ENCODE measurements at places on chromosomes 11 and 22.
A peak's percentile ranks its signal among the peaks of the same experiment; 100 is the strongest.

DNA sequence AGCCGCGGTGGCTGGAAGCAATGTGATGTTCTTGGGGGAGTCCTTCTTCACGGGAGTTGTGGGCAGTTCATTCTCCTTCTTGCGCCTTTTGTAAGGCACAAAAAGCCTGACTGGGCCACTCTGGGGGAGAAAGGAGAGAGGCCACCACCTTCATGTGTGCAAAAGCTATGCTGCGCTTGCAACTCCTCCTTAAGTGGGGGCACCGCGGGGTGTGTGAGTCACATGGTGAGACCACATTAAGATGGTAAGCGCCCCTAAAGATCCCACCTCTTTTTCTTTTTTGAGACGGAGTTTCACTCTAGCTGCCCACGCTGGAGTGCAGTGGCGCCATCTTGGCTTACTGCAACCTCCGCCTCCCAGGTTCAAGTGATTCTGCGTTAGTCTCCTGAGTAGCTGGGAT is 14.1 kb downstream of the DEAF1 start:
- DNase-seq, result no peak

DNA sequence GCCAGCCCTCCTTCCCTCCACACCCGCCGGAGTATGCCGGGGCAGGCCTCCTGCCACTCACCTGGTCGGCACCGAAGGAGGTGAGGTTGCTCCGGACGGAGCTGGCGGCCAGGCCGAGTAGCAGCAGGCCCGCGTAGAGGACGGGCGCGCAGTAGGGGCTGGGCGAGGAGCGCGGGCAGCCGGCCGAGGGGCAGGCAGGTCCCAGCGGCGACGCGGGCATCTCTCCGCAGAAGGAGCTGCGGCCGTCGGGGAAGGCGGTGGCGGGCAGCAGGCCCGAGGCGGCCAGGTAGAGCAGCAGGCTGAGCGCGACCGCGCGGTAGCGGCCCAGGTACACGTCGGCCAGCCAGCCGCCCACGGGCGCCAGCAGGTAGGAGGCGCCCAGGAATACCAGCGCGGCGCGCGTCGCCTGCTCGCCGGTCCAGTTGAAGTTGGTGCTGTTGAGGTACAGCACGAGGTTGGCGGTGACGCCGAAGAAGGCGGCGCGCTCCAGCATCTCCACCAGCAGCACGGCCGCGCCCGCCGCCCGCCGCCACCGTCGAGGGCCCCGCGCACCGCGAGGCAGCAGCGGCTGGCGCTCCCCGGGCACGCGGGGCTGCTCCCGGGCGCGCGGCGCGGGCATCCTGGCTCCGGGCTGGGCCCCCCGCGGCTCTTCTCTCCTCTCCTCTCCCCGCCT is 907 bp downstream of the SLC15A3 start:
- DNase-seq, result peak; percentile 9

DNA sequence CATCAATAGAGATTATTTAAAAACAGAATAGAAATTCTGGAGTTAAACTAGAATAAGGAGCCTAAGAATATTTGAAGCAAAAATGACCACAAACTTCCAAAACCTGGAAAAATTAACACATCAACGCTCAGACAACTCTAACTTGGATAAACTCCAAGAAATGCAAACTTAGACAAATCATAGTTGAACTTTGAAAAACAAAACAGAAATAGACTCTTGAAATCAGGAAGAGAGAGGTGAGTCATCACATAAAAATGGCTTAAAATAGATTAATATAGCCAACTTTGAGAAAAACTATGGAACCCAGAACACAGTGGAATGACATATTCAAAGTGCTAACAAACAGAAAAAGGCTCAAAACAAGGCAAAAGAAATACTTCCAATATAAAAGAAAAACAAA is 974.2 kb downstream of the JRKL start:
- DNase-seq, result no peak

GRCh38 chr22:38788846-38789245 is 5.1 kb downstream of the DNAL4 start:
- DNase-seq, result no peak

DNA sequence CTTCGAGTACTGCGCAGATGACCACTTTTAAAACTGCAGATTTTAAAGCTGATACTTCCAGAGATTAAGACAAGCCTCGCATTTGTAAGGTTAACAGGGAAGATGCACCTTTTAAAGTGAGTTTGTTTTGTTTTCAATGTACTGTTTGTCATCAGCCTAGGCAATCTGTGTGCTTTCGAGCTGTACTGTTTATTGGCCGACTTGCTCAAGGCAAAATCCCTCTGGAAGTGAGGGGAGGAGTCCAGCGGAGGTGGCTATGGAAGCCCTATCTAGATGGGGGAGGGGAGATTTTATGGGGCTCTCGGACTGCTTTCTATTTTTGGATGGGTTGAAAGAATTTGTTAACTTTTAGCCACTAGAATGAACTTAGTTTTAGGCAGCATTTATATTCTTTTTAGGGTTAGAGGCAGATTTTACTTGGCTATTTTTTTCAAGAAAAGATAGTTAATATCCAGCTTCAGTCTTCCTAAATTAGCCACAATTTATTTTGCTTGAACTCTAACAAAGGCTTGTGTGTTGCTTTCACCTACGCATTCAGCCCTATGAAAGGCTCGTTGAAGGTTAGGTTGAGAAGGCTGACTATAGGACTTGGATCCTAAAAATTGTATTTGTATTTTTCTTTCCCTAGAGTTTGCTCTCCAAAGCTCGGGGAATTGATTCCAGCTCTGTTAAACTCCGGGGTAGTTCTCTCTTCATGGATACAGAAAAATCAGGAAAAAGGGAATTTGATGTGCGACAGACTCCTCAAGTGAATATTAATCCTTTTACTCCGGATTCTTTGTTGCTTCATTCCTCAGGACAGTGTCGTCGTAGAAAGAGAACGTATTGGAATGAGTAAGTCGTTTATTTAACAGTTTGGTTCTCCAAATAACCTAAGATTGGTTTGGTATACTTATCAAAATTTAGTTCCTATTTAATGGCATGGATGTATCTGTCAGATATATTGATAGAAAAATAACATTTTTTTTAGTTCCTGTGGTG is 2.1 kb downstream of the WEE1 start:
- no peak for DNase-seq

GRCh38 chr22:43098356-43098755 is 9.2 kb upstream of the TTLL1 start:
- no peak for DNase-seq

DNA sequence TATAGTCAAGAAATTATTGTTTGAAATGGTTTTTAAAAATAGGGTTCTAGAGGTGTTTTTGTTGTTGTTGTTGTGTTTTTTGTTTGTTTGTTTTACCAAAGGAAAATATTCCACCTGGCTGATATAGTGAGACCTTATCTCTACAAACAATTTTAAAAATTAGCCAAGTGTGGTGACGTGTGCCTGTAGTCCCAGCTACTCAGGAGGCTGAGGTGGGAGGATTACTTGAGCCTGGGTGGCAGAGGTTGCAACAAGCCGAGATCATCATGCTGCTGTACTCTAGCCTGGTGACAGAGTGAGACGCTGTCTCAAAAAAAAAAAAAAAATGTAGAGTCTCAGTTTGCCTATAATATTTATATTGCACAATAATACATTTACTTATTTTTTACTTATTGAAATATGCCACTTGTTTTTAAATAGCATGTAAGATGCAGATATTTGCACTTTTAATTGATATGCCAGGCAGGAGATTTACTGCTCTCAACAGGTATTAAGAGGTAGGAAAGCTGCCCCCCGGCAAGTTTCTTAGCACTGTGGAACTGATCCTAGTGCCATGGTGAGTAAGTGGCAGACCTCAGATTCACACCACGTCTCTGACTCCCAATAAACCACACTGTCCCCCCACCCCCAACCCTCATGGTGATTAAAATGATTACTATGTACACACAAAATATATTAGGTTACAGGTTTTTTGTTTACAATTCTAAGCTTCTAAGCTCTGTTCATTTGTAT is 157.4 kb downstream of the TEAD1 start:
- no peak for DNase-seq

- DNase-seq, result no peak
Measured at GRCh38 chr22:46239261-46240048, 10.6 kb downstream of the CDPF1 start.

DNA sequence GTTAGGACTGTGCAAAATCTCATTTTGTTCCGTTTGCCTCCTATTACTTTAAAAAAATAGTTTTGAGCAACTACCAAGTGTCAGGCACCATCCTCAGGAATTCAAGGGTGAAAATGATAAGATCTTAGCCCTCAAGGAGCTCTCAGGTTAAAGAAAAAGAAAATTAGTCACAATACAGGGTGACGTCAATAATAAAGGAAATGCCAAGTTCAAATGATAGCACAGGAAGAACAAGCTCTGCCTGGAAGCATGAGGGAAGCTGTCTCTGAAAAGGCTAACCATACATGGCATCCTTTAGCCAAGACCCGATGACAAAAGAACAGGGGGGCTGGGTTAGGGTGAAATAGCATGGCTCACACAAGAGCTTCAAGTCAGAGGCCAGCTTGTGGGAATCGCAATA is 11.1 kb upstream of the MPZL2 start:
- no peak for DNase-seq

DNA sequence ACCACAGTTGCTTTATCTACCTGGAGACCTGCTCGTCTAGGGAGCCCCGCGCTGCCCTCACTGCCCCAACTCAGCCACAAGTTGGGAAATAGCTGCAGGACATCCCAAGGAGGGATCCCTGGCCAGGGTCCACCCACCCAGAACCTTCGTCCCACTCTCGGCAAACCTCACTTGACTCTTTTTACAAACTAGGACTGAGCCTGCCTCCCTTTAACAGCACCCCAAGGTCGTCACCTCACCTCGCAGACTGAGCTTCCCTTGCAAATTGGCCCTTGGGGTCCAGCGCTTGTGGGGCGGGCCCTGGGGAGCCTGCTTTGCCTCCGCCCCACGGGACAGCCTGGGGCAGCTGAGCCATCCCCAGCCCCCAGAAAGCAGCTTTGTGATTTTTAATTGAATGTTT is 1505.8 kb downstream of the TBC1D22A start:
- DNase-seq, result no peak

DNA sequence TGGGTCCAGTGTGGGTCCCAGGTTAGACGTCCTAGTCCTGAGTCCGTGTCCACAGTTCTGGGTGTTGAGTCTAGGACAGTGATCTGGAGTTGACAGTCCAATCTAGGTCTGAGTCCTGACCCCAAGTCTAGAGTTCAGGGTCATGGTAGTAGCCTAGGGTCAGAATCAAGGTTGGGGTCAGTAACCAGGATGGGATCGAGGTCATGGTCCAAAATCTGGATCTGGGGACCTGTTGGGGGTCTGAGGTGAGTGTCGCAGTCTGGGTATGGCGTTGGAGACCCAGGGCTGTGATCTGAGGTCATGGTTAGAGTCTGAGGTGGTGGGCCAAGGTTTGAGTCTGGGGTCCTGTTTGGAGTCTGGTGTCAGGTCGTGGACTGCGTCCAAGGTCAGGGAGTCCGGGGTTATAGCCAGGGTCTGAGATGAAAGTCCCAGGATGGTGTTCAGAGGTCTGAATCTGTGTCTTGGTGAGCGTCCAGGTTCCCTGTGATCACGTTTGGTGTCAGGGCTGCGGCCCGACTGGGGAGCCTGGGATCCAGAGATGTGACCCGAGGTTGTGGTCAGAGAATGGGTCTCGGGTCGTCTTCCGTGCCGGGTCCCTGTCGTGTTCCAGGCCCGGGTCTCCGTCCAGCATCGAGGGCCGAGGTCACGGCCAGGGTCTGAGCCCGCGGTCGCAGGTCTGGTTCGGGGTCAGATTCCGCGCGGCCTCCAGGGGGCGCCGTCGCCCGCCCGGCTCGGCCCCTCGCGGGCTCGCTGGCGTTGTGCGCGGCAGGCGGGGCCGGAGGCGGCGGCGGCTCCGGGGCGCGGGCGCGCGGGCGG is 432 bp upstream of the GRK2 start:
- peak; percentile 56 for DNase-seq

Data from effector CD8-positive, alpha-beta T cell (primary cell).